Hepatic stellate cell (primary cell): ENCODE measurements at places on chromosomes 1 and 21.

DNA sequence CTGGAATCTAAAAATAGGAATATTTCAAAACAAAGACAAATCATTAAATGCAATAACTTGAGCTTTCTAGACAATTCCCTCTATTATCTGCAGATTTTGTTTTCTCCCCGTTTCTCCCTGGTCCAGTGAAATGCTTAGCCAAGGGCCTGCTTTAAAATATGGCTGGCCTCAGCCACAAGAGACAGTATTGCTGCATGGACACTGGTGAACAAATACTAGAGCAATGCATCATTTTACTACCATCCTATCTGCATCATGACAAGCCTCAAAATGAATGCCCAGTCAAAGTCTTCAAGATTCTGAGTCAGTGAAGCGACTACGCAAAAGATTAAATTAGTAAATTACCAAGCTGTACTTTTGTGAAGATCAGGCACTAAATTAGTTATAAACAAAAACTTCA, 80.5 kb downstream of the ENAH start:
- DNase-seq: peak; percentile 16

DNA sequence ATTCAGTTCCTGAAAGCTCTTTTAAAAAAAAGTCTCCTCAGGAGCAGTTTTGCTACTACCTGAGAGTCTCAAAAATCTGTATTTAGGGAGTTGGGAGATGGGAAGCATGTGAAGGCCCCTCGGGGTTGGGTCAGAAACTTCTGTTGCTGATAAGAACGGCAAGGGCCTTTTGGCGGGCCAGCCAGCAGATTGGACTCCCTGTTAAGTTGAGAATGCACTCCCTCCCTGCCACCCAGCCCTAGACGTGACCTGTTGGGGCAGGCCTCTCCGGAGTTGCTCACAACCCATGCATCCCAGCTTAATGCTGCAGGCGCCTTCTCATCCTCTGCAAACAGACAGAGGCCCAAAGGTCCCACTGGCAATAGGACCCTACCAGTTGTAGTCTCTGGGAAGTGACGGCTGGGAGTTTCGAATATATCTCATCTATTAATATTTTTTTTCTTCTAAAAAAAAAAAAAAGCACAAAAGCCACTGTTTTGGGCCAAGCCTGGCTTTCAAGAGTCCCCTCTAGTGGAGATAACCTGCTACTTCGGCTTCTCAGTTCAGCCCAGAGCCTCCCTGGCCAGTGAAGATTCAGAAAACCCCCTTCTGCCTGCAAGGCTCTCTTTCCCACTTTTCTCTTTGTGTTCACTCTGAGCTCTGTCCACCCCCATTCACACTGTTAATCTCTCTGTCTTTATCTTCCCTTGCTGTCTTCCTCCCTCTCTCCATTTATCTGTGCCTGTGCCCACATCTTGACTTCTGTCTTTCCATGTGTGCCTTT, 5.3 kb downstream of the PLXNA2 start:
- DNase-seq: peak; percentile 70

- no peak for DNase-seq
Measured at GRCh38 chr1:39134768-39135333, 69.6 kb upstream of the MACF1 start.

DNA sequence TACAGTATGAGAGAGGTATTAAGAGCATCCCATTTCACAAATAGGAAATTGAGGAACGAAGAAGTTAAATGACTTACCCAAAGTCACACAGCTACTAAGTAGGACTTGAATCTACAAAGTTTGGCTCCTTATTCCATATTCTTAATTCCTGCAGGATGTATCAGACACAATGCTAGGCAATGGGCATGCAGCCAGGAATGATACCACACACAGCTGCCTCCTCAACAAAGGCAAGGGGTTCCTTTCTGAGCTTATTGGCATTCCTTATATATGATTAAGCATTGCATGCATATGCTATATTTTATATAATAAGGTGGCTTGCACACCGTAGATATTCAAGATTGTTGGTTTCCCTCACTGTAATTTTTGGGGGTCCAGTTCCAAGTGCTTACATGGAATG, 34.2 kb upstream of the JUN start:
- no peak for DNase-seq

DNA sequence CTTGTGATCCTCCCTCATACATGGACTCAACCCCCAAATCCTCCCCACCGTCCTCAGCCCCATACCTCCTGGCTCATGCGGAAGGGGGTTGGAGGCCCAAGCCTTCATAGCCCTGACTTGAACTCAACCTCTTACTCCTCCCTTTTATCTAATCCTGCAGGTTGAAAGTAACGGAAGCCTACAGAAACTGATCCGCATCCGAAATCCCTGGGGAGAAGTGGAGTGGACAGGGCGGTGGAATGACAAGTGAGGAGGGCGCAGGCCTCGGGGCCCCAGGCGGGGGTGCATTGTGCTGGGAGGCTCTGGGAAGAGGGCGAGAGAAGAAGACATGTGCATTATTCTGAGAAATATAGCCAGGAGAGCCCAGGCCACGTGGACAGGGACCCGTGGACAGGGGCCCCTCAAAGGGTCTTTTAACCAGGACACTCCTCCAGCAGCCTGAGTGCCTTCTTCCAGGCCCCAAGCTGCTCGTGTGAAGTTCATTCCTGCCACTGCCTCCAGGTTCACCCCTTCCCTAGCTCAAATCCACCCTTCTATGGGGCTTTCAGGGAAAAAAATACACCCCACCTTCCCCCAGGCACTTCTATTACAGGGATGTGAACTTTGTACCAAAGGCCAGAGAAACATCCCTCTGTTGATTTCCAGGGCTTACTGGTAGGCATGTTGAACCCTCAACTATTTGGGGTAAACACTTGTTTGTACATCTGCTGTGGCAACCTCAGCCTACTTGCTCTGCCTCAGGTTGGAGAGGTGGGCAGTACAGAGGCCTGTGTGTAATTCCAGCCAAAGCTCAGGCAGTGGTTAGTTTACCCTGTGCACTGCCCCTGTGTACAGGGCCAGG, 38.6 kb downstream of the CAPN2 start:
- no peak for DNase-seq

DNA sequence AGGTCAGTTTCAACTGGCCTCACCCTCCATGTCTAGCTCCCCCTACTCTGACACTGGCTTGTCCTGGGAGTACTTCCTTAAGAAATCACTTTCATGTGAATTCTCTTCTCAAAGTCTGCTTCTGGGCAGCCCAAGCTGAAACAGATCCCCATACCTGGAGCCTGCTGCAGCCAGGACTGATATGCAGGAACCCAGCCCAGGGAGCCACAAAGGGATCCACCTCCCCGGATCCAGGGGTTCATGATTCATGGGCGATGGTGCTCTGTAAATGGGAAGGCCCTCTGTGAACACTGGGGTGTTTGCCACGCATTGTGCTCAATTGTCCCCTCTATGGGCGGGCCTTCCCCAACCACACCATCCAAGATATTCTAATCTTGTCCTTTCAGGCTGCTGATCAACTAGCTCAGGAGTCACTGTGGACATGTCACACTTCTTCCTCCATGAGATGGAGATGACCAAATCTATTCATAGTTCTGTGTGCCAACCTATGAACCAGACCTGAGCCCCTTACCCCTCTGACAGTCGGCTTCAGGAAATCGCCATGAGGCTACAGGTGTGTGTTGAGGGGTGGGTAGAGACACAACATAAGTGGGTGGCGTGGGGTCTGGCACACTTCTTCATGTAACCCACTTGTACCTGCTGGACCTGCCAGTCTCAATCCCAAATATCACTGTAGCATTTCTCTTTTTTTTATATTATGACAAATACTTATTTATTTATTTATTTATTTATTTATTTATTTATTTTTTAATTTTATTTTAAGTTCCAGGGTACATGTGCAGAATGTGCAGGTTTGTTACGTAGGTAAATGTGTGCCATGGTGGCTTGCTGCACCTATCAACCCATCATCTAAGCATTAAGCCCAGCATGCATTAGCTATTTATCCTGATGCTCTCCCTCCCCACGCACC, 41.8 kb downstream of the RUNX3 start:
- DNase-seq: no peak

- DNase-seq: peak; percentile 78
Measured at GRCh38 chr1:38026592-38027200, 14.2 kb downstream of the UTP11 start.

- DNase-seq: no peak
Measured at GRCh38 chr1:237181743-237182317, 139.8 kb downstream of the RYR2 start.

DNA sequence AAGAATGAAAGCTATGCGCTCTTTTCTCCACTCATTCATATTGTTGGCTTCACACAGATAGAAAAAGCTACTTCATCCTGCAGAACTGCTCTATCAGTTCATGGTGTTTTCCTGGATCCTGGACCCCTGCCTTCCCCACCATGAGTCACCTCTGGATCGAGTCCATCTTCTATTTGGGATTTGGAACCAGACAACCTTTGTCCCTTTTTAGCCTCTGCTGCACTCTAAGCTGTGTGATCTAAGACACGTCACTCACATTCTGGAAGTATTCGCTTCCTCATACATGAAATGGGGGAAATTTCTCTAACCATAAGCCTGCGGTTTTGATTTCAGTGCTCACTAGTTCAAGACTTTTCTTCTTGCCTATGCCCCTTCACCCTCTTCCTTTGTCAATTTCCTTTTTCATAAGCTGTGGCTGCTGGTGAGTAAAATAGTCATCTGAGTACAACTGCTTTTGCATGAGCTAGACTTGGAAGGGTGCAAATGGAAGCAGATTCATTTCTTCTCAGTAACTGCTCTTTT, 14.1 kb upstream of the DEGS1 start:
- peak; percentile 47 for DNase-seq

DNA sequence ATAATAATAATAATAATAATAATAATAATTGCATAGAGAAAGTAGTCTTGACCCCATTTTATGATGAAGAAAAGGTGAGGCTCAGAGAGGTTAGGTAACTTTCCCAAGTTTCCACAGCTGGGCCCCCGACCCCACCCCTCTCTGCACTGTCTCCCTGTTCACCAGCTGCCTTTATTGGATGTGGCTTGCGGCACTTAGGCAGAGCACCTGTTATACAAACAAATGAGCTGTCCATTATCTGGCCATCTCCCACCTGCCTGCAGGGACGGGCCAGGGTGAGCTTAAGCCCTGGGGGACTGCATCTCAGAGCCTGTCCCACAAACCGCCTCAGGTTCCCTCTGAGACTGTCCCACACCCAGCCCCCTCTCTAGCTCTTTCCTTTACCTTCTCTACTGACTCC, 10.1 kb upstream of the EFNA1 start:
- DNase-seq: no peak

GRCh38 chr1:15756143-15757015, 2.2 kb upstream of the FBLIM1 start:
- no peak for DNase-seq

- DNase-seq: peak; percentile 84
Measured at GRCh38 chr1:206002871-206003801, at the start of gene RAB7B. Gene RAB7B (minus strand): TSS chr1:206003395. CDS start chr1:205994135, 9,260 bp downstream.

DNA sequence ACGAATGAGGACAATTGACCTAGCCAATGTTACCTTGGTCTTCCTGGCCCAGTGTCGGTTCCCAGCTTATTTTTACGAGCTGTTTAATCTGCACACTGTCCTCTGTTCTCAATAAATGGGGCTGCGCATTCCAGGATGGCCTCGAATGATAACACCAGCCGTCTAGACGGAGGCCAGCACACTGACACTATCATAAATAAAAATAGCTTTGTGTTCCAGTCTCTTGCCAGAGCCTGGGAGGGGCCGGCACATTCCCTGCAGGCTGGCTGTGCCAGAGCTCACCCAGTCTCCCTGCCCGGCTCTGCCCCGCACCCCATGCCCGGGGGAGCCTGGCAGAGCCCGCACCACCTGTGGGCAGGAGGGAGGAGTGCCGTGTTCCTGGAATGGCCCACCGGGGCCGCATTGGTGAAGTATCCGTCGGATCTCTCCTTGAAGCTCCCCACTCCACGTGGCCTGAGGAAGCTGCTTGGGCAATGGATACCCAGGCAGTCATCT, 92.1 kb downstream of the SPSB1 start:
- no peak for DNase-seq

- DNase-seq: no peak
Measured at GRCh38 chr1:248817065-248817464, 8.7 kb downstream of the SH3BP5L start.

- DNase-seq: peak; percentile 48
Measured at GRCh38 chr1:180228648-180229482, 1.2 kb upstream of the LHX4 start.

GRCh38 chr1:156590326-156591180, 1.0 kb upstream of the NAXE start:
- DNase-seq: no peak

DNA sequence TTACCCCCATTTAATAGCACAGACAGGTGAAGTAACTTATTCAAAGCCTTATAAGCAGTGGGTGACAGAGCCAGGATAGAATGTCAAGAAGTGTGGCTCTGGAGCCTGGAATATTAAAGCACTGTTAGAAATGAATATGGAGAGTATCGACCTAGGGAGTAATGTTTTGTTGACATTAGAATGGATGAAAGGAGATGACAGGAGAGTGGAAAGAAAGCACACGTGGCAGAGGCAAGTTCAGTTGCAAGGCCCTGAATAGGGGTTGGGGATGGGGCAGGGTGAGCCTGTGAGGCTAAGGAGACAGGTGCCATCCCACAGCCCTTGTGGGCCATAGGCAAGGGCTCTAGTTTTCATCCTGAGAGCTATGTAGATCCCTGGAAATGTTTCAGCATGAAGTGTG, 125.5 kb upstream of the PLXNA2 start:
- no peak for DNase-seq

DNA sequence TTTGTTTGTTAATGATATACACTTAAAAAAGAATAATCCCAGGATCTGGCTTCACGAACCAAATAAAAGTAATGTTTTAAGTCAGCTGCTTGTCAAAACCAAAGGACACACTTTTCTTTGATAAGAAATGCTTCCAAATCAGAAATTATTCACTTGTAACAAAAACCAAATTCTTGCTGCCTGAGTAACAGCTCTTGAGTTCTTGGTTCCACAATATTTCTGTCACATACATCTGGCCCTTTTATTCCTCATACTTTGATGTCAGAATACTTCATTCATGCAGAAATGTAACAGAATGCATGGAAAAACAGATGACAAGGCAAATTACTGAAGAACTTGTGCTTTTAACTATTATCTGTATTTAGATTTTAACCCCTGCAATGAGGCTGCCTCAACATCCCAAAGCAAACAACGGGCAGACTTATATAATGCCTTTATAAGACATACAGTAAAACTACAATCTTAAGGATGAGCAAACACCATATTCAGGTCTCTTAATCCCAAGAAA, 1.5 kb downstream of the VAMP4 start:
- DNase-seq: no peak

DNA sequence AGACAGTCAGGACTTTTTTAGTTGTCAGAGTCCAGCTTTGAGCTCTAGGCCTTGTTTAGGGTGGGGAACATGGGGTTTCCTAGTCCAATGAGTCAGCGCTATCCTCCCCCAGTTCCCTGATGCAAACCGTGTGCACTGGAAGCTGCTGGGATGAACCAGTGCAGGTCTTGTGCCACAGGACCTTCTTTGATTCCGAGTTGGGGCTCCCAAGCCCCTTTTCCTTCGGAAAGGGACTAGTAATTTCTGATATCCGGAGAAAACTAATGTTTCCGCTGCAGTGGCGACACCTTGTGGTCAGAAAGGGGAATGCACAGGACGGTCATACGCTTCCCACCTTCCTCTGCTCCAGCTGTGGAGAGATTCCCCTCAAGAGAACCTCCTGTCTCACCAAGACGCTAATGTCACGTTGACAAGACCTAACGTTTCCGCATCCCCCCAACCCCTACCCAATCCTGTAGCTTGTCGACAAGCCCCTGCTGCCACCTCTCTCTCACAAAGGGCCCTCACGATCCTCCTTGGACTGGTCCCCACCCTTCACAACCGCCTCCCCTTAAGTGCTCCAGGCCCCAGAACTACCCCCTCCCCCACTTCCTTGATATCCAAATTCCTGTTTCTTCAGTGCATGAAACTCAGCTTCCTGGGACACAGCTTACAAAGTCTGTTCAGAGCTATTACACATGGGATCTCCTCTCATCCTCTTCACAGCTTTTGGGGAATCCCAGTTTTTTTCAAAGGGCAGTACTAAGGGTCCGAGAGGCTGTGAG, 30.9 kb downstream of the GPA33 start:
- peak; percentile 62 for DNase-seq
